ENCODE measurements at places on chromosomes 16 and 17. TPM values are rescaled to one million over a fixed set of nuclear protein-coding genes. Genes with fewer than 3 reads are reported as not detected.

- DNase-seq: no peak
Measured at GRCh38 chr17:46024590-46024989, 25.5 kb downstream of the STH start.

- DNase-seq: no peak
Measured at GRCh38 chr17:45753645-45754225, 30.4 kb upstream of the CRHR1 start.

DNA sequence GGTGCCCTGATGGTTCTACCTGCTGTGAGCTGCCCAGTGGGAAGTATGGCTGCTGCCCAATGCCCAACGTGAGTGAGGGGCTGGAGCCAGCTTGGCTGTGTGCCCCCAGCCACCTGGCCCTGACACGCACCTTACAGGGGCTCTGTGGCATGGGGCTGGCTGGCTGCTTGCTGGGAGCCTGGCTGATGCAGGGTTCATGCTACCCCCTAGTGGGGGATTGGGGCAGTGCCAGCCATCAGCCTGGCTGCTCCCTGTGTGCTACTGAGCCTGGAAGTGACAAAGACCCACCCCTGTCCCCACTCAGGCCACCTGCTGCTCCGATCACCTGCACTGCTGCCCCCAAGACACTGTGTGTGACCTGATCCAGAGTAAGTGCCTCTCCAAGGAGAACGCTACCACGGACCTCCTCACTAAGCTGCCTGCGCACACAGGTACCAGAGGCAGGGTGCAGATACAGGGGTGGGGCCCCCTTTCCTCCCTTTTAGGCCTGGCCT lies 5.7 kb downstream of the GRN start:
- peak; percentile 62 for DNase-seq

DNA sequence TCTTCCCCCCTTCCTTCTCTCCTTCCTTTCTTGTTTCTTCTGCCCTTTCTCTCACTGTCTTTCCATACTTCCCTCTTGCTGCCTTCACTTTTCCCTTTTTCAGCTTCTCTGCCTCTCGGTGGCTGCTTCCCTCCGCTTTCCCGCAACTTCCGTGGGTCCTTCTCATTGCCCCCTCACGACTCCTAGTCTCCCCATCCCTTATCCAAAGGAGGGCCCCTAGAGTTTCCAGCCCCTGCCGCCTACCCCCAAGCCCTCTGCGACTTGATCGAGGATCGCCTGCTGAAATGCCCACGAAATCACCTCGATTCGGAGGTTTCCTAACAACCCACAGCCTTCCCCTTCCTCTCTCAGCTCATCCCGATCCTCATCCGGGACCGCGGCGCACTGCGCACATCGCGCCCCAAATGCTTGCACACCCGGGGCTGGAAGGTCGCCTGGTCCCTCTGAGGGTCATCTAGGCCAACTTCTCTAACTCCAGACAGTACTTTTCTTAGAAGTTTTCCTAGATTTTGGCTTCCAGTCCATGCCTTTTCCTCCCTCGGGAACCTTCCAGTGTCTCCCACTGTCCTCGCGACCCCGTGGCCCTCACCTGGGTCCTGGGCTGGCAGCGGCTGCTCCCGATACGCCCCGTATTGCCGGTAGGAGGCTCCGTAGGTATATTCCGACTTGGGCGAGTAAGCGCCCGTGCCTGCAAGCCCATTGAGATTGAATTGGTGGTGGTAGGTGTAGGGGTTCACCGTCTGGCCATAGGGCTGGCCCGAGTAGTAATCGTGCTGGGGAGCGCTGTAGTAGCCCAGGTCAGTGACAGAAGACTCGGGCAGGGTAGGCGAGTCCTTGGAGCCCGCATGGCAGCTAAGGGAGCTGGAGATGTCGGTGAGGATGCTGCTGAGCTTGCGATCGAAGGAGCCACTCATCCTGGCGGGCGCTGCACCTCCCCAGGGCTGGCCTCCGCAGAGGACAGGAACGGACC lies 654 bp downstream of the DLX3 start:
- DNase-seq: no peak

DNA sequence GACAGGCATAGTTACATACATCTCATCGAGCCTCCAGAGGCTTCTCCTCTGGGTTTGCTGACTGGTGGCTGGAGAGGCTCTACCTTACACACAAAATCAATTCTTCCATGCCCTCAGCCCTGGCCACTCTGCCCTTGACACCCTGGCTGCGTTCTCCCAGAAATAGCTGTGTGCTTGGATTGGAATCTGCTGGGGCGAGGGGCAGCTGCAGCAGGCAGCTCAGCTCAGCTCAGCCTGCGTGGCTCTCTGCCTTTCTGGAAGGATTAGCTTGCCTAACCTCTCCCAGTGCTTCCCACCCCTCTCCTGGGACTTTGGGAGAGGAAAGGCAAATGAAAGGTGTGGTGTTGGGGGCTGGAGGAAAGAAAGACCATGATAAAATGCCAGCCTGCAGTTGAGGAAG lies 216.1 kb downstream of the ENGASE start:
- DNase-seq: no peak

DNA sequence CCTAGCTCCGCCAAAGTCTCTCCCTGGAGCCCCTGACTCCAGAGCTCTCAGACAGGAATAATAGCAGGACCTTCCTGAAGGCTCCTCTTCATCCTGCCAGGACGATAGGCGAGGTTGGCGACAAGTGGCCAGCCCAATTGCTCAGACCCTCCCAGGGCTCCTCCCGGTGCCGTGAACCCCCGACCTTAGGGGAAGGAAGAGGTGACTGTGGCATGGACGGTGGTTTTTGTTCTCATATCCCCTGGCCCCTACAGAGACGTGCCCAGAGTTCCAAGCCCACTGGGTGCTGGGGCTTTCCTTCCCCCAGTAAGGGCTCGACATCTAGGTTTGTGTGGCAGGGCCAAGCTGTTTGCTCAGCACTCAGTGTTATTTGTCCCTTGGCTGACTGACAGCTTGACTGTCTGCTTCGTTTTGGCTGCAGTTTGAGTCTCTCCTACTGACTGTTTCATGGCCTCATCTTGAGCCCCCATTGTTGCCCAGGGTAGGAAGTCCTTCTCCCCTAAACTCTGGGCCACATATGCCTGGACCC lies 4.6 kb upstream of the ADCY7 start:
- DNase-seq: no peak

GRCh38 chr17:69874175-69874670 lies 200.8 kb upstream of the KCNJ16 start:
- no peak for DNase-seq

GRCh38 chr16:2969545-2970521 lies 685 bp downstream of the PAQR4 start:
- peak; percentile 65 for DNase-seq

GRCh38 chr16:83994087-83994486 lies 26.0 kb downstream of the NECAB2 start:
- peak; percentile 95 for DNase-seq

DNA sequence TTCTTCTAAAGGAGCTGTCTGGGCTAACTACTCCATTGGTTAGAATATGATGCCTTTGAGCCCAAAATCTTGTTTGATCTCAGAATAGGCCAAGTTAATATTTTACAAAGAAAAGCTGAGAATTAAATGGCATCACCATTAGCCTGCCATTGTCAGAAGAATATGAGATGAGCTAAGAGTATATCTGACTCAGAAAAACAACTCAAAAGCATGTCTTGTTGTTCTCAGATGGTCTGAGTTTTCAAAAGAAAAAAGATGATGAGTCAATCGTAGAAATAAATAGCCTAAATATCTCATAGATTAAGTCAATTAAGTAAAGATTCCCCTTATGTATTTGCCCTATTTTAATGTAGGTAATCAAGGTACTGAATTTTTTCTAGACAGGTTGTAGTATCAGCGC lies 197.1 kb upstream of the TBX2 start:
- no peak for DNase-seq

- DNase-seq: peak; percentile 96
Measured at GRCh38 chr17:66383333-66383732, 80.9 kb downstream of the PRKCA start.

DNA sequence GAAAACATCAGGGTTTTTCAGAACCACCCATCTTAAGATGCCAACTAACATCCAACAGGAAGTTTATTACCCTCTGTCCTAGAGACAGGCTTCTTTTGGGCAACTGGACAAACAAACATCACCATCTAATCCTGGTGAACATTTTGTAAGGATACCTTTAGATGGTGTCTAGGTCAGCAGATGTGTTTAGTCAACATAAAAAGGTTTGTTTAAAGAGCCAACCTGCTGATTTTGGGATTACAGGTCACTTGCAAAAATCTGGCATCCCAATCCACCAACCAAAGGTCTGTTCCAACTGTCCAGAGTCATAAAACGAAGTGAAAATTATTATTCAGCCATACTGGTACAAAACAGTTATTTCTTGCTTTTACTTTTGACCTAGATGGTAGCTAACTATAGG lies 145.2 kb upstream of the C17orf78 start:
- no peak for DNase-seq

DNA sequence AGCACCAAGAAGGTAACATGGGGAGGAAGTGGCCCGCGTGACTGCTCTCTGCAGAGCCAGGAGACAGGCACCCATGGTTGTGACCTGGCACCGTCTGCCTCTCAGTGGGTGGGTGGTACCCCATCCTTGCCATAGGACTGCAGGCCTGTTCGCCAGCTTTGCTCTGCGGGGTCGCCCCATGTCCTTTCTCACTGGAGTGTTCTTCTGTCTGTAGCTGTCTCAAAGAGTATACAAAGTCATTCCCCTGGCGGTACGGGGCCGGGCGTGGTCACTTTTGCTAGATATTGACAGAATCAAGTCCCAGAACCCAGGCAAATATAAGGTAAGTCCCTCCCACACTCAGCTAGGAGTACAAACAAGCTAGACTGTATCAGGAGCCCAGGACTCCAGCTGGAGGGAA lies 6.0 kb downstream of the TBC1D26 start:
- no peak for DNase-seq

GRCh38 chr16:87924811-87925670 lies 11.3 kb downstream of the CA5A start:
- no peak for DNase-seq

DNA sequence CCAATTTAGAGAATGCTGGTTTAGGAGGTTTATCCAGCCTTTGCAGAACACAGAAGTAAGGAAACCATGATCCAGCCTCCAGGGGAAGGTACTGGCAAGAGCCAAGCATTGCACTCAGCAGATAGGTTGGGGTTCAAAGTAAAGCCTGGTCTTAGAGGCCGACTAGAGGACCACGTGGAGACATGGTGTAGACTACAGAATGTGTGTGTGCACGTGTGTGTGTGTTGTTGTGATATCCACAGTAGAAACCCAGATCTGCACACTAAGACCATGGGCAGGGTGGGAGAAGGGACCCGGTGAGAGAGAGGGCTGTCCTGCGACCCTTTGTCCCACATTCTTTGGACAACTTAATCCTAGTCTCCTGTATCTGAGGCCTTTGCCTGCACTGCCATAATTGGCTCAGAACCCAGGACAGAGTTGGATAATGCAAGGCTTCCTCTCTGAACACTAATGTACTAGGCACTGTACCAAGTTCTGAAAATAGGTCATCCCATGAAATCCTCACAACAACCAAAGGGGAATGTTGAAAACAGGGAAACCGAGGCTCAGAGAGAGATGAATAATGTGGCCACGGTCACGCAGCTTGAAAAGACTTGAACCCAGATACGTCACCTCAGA lies 325.1 kb upstream of the HSBP1 start:
- DNase-seq: no peak

- no peak for DNase-seq
Measured at GRCh38 chr17:4214157-4214556, 49.6 kb downstream of the ANKFY1 start.

DNA sequence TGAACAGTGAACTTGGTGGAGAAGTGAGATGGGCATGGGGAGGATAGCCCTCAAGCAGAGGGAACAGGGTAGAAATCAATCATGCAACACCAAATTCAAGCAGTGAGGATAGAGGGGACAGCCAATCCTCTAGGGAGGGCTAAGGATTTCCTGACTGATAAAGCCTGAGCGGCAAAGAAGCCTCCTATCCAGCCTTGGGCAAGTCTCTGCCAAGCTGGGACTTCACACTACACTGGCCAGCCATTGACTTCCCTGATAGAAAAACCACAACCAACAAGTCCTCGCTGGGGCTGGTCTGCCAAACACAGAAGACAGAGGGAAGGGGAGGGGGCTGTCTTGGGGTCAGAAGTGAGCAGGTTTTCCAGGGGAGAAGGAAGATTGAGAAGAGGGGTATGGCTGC lies 2.5 kb upstream of the FBXL19 start:
- DNase-seq: no peak

GRCh38 chr17:39767147-39767546 lies 29.4 kb downstream of the GRB7 start:
- no peak for DNase-seq

DNA sequence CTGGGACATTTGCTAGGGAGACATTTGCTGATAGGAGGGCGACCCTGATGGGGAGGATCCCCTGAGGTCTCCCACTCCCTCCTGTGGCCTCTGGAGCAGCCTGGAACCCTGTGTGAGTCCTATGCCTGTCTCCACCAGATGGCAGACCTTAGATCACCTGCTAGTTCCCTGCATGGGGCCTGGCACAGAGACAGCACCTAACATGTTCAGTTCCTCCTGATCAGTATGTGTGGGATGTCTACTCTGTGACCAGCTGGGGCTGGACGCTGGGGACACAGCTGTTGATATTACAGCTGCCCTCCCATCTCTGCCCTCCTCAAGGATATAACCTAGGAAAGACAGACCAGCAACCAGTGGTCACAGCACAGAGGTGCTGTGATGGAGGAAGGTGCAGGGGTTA lies 1.1 kb upstream of the ADCY7 start:
- DNase-seq: no peak

GRCh38 chr17:8941980-8942622 lies 23.4 kb downstream of the PIK3R5 start:
- DNase-seq: no peak

GRCh38 chr16:12503191-12503590 lies 300.5 kb downstream of the CPPED1 start:
- DNase-seq: no peak

DNA sequence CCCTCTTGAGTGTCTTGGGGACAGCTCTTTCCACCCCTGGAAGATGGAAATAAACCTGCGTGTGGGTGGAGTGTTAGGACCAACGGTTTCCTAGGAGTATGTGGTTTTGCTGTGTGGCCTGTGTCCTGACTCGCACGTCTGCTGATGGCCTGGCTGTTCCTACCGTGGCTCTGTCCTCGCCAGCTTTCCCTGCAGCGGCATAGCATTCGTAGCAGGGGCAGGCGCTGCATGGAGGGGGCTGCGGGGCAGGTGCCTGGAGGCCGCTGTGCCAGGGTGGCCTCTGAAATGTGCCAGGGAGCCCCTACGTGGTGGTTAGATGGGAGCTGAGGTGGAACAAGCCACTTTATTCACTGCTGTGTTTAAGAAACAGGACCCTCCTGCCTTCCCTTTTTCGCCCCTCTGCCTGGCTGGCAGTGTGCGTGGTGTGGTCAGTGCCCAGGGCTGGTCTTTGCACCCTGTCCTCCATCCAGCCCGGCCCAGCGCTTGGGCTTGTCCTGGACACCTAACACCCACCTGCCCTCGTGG lies 10.6 kb downstream of the SLC16A3 start:
- DNase-seq: no peak

- no peak for DNase-seq
Measured at GRCh38 chr16:978403-978802, 3.2 kb upstream of the SOX8 start.

The CDYL2 gene
- total RNA-seq: 0.74 TPM

The RPTOR gene
- 24.9 TPM for total RNA-seq

The ACSM5 gene
- total RNA-seq: 0.25 TPM

The SPATA22 gene
- not detected for total RNA-seq

The PLXDC1 gene
- 25.0 TPM for total RNA-seq

The AANAT gene
- 0.33 TPM for total RNA-seq

The TBC1D3L gene
- total RNA-seq: 14.9 TPM

The FAM171A2 gene
- 49.5 TPM for total RNA-seq

The ATP2C2 gene
- not detected for total RNA-seq

The VMO1 gene
- 0.78 TPM for total RNA-seq

The C17orf100 gene
- 3.7 TPM for total RNA-seq

The ARL5C gene
- not detected for total RNA-seq

The B3GNT9 gene
- total RNA-seq: 34.7 TPM

The CTRL gene
- 2.7 TPM for total RNA-seq

The ARHGDIA gene
- total RNA-seq: 177 TPM

The VASN gene
- total RNA-seq: 33.3 TPM

The KRTAP4-5 gene
- total RNA-seq: not detected

All from cardiac muscle cell (in vitro differentiated cells and primary cell).